ENCODE measurements at places on chromosomes 6 and 20.

GRCh38 chr20:34403063-34403827 is 40.2 kb downstream of the ITCH start:
- no peak for DNase-seq

GRCh38 chr20:48606172-48606840 is 221.5 kb downstream of the PREX1 start:
- DNase-seq: no peak

DNA sequence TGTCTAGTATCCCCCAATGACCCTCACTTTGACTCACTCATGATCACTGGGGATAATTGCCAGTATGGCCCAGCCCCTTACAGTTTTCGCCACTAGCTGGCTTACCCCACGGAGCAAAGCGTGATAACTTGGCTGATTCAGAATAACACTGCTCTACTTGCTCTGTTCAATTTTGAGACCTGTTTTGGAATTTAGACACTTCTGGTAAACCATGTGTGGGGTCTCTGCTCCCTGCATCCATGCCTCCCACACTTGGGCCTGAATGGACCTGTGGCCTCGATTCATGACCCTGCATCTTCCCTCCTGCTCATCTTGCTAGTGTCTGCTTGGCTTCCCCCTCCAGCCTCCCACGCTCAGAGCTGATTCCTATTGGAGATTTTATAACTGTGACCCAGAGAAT is 48.9 kb downstream of the FOXA2 start:
- no peak for DNase-seq

- DNase-seq: no peak
Observed at GRCh38 chr6:137216106-137216505, 3.1 kb downstream of the IFNGR1 start.

DNA sequence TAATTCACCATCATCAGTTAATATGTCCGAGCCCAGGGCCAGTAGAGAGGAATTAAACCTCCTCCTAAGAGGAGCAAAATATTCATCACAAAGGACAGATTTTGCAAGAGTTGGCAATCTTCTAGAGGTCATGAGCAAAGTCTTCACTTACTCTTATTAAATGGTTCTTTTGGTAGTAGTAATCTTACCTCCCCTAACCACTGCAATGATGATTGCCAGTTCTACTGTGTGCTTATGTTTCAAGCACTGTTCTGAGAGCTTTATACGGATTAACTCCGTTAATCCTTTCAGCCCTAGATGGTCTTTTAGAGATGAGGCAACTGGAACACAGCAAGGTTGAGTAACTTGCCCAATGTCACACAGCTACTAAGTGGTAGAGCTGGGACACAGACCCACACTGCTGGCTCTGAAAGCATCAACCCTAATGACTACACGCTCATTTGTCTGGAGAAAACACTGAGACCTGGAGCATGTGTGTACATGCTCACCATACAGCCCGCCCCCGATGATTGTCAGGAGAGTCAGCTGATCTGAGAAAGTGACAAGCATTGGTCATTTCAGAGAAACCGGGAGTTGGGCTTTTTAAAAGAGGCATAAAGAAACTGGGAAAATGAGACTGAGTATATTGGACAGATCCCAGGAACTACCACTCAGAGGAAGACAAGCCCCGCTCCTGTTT is 276.0 kb downstream of the NRN1 start:
- DNase-seq: no peak

GRCh38 chr6:159939591-159940016 is 29.3 kb upstream of the IGF2R start:
- no peak for DNase-seq

DNA sequence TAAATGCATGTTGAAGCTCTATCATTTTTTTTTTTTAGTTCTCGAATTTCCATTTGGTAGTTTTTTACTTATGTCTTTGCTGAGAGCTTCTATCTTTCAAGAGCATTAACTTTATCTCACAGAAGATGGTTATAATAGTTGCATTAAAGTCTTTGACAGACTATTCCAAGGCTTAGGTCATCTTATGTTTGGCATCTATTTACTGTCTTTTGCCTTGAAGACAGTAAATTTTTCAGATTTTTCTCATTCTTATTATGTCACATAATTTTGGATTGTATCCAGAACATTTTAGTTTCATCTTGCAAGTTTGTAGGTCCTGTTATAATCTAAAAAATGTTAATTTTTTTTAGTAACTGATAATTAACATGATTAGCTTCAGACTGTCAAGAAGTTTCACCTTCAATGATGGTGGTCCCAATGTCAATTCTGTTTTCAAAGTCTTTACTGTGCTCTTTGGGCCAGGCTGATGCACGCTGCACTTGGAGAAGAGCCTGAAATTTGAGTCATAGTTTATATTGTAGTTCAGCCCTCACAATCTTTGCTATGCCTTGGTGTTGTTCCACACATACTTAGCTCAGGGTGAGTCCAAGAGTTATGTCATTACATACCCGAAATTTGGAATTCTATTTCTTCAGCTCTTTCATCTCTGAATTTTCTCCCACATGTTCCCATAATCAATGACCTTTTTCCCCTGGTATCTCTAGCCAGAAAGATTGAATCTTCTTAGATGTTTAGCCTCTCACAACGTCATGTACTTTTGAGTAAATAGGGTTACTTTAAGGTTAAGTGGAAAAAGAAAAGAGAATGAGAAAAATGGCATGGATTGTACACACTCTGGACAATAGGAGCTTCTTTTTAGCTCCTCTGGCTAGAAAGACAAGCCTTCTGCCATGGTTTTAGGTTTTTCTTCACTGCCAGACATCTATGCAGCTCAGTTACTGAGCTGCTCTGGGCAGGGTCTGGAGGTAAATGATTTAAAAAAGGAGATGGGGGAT is 110.3 kb upstream of the BTBD3 start:
- no peak for DNase-seq

DNA sequence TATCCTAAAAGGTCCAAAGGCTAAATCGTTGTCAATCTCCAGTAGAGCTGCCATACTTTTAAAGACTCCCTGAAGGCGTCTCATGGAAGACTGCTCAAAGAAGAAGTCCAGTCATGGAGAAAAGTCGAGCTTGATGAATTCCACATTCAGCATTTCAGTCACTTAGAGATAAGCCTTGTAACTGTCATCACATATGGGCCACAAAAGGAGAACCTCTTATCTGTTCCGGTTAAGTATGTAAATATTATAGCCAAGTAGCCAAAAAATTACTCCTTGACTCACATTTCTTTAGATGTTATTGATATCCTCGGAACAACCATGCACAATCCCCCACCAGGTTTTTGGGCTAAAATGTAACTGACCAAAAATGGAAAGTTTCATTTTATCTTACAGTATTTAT is 9.8 kb upstream of the CNKSR3 start:
- no peak for DNase-seq

- DNase-seq: no peak
Observed at GRCh38 chr20:20930500-20930899, 175.7 kb downstream of the LINC00237 start.

- DNase-seq: peak; percentile 42
Observed at GRCh38 chr6:105452924-105453756, 50.3 kb upstream of the PREP start.

DNA sequence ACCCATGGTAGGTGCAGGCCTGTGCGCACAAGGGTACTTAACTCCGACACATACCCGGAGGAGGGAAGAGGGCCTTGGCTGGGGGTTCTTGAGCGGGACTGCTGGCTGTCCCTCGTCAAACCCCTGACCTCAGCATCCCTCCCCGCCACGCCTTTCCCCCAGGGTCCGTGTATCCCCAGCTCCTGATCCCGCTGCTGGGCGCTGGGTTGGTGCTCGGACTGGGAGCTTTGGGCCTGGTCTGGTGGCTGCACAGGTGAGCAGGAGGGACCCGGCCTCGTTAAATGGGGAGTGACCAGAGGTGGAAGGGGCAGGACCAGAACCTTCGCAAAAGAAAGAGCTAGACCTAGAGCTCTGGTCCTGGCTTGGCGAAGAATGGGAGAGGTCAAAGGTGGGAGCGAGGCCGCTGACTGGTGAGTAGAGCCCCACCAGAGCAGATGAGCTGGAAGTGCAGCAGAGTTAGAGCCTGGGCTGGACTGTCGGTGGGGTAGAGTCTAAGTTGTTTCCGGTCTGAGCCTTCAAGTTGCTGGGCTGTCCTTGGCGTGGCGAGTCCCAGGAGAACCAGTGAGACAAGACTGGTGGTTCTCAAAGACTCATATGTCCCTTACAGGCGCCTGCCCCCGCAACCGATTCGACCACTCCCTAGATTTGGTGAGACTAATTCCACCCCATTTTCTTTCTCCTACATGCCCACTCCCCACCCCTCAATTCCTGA is 963 bp downstream of the MPIG6B start:
- DNase-seq: no peak

GRCh38 chr6:114210467-114210866 is 132.4 kb downstream of the HS3ST5 start:
- no peak for DNase-seq

GRCh38 chr6:56659721-56660380 is 17.2 kb upstream of the DST start:
- DNase-seq: no peak

- DNase-seq: no peak
Observed at GRCh38 chr20:62745952-62746288, 37.3 kb downstream of the NTSR1 start.

DNA sequence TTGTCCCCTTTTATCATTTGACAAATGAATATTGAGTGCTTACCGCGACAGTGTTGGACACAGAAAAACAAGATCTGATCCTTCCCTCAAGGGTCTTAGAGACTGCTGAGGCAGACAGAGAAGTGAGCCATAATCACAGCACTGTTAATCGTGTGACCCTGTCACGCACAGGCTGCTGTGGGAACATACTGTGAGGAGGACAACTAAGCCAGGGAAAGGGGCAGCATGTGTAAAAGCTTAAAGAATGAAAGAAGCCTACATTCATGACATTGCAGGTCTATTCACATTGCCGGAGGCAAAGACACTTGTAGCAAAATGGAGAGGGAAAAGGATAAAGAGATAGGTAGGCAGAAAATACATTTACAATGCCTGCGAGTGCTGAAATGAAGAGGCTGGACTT is 32.7 kb downstream of the TRDN start:
- DNase-seq: no peak

GRCh38 chr20:62501801-62502495 is 26.2 kb upstream of the GATA5 start:
- DNase-seq: peak; percentile 23

GRCh38 chr20:1507276-1507675 is 16.1 kb upstream of the SIRPB2 start:
- no peak for DNase-seq

DNA sequence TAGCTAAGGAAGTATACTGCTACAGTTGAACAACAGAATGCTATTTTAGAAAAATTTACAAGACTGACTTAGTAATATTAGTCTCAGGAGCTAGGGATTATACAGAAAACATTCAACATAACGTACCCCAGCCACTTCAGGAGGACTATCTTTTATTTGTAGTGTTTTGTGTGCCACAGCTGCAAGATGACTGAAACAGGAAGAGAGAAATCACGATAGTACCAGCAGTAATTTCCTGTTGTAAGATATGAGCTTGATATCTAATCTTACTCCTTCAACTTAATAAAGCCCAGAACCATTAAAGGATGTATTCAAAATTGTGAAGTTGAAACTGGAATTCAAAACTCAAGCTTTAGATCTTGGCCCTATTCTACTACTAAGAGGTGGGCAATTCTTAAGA is 42.1 kb downstream of the SLC35A1 start:
- no peak for DNase-seq

GRCh38 chr20:22567944-22568871 is 16.2 kb downstream of the FOXA2 start:
- no peak for DNase-seq

- no peak for DNase-seq
Observed at GRCh38 chr6:13248053-13248452, 80.3 kb downstream of the TBC1D7 start.

GRCh38 chr6:135286962-135287538 is 105.9 kb downstream of the MYB start:
- DNase-seq: no peak

GRCh38 chr6:1884313-1884712 is 274.6 kb downstream of the FOXC1 start:
- DNase-seq: no peak

- peak; percentile 62 for DNase-seq
Observed at GRCh38 chr20:47489448-47489872, 12.2 kb upstream of the NCOA3 start.

DNA sequence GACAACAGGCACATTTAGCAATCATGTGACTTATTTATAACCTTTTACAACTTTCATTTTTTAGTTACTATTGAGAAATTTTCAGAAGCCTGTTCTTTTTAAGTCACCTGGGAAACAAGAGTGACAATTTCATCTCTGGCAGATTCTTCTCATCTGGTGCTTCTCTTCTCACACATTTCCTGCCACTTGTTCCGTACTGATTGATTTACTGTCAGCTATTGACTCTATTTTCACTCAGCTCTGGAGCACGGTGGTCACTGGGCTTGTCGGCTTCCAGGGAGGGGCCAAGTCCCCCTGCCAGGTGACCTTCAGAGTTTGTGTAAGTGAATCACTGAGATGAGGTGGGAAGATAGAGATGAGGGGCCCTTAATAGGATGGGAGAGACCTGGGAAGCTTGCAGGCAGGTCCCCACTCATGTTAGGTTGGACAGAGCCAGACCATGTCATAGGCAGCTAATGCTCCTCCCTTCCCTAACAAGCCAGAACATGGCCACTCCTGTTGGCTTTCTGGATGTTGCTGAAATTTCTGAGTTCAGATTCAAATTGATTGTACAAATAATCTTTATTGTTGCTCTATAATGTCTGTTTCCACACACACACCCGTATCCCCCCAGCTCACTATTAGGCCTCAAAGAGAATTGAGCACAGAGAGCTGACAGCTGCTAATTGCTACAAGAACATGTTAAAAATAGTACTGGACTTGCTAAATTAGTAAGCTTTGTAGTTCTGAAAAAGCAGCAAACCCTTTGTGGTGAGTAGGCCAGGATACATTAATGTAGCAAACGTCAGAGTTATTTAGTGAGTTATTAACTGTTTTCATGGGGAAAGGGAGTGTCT is 13.3 kb downstream of the DUSP22 start:
- no peak for DNase-seq

- no peak for DNase-seq
Observed at GRCh38 chr6:169966312-169967181, 215.1 kb downstream of the ERMARD start.

- no peak for DNase-seq
Observed at GRCh38 chr6:54646069-54646950, 200.3 kb upstream of the FAM83B start.

DNA sequence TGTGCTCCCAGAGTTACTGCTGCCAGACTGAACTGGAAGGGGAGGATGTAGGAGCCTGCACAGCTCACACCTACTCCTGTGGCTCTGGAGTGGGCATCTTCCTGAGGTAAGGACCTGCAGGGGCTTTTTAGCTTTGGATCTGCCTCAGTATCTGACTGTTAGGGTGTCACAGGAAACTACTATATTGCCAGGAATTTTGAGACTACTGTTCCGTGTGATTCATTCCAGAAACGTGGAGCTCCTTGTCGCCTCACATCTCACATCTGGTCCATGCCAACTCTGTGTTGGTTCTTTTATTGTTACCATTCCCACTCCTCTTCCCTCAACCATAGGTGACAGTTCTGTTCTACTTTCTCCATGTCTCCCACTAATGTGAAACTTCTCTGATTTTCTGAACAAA is 34.1 kb downstream of the PRPH2 start:
- DNase-seq: no peak

DNA sequence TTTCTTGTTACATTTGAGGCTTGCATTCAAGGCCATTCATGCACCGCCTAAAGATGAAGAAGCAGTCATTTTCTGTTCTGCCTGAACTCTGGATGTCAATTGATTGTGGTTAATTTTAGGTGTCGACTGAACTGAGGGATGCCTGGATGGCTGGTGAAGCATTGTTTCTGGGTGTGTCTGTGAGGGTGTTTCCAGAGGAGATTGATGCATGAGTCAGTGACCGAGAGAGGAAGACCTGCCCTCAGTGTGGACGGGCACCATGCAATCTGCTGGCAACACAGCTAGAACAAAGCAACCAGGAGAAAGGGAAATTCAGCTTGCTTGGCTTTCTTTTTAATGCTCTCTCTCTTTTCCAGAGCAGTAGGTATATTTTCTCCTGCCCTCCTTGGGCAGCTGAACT is 164.1 kb upstream of the ECI2 start:
- no peak for DNase-seq
